Thoracic aorta (tissue), 2 donors: ENCODE measurements at places on chromosomes 5 and 9. TPM values are rescaled to one million over a fixed set of nuclear protein-coding genes. Genes with fewer than 3 reads are reported as not detected.

GRCh38 chr9:92685022-92685421, 15.1 kb upstream of the IPPK start:
- DNase-seq = no peak

GRCh38 chr5:123000731-123001130, 35.8 kb downstream of the PPIC start:
- DNase-seq = no peak

DNA sequence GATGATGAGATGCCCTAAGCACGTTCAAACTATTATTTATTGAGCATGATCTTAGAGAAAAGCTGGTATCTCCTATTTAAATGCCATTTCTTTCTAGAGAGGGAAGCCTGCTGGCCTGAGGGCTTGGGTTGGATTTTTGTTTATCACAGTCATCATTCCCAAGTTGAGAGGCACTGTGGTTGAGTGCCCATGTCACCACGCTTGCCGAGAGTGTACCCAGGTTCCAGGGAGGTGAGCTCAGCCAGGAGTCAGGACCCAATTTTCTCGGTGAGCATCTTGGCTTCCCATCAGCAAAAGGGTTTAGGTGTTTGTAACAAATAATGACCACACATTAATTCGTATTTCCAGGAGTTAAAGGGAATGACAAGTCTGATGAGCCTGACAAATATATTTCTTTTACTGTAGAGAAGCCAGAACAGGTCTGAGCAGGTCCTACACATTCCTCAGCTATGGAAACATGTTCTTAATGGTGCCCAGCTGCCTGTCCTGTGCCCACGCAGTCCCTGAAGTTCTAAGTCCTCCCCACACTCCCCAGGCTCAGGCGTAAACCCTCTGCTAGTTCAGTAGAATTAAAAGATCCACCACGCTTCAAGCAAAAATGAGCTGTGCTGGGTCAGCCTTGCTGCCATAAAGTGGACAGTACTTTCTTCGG, 258.9 kb upstream of the IRX2 start:
- DNase-seq = no peak

Gene DRD1
- 0.41 TPM for total RNA-seq

GRCh38 chr9:70802758-70803436, 318.5 kb downstream of the TRPM3 start:
- no peak for DNase-seq

Gene OR1Q1
- total RNA-seq = not detected
